AG04449 (cell line): ENCODE measurements at places on chromosomes 5 and 9.

DNA sequence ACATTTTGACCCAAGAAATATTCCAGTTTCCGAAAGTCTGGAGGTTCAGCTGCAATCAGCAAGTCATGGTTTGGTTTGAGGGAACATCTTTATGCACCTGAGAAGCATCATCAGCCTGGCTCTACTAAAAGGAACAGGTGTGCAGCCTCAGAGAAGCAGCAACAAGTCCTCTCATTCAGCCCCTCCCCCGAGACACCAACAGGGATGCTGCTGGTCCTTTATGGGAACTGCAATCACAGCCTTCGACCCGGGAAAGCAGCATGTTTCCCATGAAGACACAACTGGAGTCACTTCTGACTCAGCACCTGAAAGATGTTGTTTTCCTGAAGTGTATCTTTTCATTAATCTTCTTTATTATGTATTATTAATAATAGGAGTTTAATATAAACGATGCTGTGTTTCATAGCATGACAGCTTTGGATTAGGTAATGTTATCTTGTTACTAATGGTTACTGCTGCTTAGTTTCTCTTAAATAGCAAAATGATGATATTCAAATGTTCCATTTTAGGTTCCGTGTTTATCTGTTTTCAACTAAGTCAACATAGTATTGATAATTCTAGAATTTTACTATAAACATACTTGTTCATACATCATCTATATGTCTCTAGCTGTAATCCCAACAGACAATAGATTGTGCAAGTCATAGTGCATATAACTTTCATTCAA lies 15.6 kb upstream of the NREP start:
- no peak for DNase-seq

GRCh38 chr5:35741971-35742370 lies 114.7 kb upstream of the IL7R start:
- no peak for DNase-seq

GRCh38 chr5:75363726-75364495 lies 26.9 kb downstream of the HMGCR start:
- DNase-seq, result no peak

DNA sequence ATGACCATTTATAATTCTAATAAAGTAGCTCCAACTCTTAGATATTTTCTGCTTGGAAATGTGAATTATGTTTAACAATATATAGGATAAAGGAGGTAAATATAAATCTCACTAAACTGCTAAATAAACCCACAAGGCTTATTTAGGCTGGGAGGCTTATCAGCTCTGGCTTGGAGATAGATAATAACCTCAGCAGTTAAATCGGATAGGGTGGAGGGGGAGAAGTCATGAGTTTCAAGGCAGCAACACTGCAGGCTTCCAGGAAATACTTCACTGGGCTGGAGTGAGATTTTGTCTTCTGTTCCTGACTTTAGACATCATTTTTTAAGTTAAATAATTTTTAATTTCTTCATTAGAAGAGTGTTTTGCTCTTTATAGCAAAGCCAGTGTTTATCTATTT lies 80.0 kb upstream of the ITGA2 start:
- no peak for DNase-seq

- no peak for DNase-seq
Observed at GRCh38 chr5:73322437-73323076, 126.0 kb downstream of the FOXD1 start.

GRCh38 chr5:10301842-10302610 lies 5.7 kb downstream of the CMBL start:
- no peak for DNase-seq

DNA sequence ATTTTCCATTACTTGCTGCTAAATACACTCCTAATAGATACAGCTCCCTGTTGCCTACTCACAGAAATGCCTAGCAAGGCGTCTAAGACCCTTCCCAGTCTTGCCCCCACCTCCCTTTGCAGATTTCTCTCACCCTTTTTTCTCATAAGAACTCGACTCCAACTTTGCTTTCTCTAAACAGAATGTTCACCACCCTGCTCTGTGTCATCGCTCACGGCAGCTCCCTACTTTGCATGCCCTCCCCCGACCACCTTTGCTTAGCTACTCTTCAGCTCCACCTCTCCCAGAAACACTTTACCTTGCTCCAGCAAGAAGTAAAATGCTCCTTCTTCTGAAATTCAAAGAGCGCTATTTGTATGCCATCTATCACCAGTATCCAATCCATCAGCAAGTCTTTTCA lies 15.2 kb upstream of the PPP1R2B start:
- no peak for DNase-seq
